ENCODE measurements at places on chromosomes 4 and X.

- no peak for DNase-seq
These were observed 1447.0 kb downstream of the C4orf33 start for GRCh38 chr4:130542953-130543352.

GRCh38 chr4:15536552-15537499, 67.1 kb downstream of the CC2D2A start:
- DNase-seq, result no peak

DNA sequence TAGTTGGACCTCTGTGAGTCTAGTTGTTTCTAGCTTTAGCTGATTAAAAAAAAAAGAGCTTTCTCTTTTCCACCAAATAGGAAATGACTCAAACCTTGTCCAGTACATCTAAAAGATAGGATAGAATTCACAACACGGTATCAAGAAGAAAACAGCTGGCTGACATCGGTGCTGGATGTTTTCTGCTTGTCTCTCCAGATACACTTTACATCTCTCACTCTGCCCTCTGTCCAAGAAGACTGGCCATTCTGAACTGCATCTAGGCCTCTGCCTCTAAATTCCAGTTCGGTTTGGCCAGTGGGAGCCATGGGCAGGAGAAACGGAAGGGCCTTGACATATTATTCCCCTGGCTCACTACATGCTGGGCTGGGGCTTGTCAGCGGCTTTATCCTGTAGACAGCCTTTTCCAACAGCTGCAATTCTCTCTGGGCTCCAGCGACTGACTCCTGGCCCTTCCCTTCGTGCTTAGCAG, 57.3 kb upstream of the SHISA3 start:
- no peak for DNase-seq

DNA sequence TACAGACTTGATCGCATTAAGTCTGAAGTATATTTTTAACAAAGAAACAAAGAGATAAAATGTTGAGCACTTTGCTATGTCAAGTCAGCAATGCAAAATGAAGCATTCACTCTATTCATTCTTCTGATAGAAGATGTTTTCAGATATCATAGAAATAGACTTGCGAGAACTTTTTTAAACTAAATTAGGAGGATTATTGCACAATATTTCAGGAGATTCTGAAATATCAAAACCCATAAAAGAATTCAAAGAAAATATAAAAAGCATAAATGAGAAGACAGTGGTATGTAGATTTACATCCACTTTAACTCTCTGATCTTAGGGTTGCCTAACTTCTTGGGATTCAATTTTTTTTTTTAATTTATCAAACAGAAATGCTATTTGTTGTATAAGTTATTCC, 81.1 kb upstream of the PABPC4L start:
- DNase-seq, result no peak

GRCh38 chr4:186910385-186910784, 186.7 kb upstream of the FAT1 start:
- DNase-seq, result no peak

DNA sequence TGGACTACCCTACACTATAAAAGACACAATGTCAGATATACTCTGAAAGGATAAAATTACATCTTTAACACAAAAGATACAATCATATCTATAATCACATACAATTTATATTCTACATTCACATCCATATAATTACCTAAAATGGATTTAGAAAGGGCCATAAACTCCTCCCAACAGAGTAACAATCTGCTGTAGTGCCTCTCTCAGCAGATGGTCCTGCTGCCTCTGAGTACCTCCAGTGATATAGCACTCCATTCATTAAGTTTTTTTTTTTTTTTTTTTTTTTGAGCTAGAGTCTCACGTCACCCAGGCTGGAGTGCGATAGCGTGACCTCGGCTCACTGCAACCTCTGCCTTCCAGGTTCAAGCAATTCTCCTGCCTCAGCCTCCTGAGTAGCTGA, 7.4 kb downstream of the ANKRD37 start:
- no peak for DNase-seq

DNA sequence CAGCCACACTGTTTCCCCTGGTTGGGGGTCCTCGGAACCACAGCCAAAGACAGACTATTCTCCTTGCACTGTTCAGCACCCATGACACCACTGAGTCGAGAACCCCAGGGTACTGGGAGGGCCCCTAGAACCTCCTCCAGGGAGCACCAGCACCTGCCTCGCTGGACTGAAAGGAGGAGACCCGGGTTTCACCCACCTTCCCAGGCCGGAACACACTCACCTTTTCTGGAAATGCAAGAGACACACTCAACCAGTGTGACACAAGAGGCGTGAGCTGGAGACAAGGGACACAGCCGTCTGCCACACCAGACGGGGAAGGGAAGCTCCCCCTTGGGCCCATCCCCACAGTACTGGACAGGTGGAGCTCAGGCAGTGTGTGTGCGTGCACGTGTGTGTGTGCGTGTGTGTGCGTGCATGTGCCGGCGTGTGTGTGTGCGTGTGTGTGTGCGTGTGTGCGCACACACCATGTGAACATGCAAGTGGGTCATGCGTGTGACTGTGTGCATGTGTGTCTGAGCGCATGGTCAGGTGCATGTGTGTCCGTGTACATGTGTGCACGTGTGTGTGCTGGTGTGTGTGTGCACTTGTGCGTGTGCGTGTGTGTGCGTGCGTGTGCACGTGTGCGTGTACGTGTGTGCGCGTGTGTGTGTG, 128.8 kb upstream of the NKX1-1 start:
- no peak for DNase-seq

DNA sequence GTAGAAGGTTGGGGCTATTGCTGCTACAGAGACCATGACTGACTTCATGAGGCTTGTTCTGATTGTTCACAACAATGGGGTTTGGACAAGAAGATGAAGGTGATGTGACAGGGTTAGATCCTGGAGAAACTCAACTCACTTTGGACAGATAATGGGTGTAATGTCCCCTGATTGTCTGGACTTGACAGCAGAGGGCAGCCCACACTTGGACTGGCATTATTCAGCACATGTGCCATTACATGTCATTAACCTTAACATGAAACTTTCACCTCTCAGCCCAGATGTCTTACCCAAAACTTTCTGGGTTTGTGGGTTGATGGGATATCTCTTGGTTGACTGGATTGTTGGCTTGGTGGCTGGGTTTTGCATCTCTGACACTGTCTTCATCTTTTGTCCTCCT, 101.5 kb downstream of the MXRA5 start:
- no peak for DNase-seq

- peak; percentile 33 for DNase-seq
These were observed 6.0 kb upstream of the SH3TC1 start for GRCh38 chr4:8192748-8193738.

GRCh38 chrX:34218063-34218462, 85.9 kb upstream of the FAM47A start:
- DNase-seq, result no peak

DNA sequence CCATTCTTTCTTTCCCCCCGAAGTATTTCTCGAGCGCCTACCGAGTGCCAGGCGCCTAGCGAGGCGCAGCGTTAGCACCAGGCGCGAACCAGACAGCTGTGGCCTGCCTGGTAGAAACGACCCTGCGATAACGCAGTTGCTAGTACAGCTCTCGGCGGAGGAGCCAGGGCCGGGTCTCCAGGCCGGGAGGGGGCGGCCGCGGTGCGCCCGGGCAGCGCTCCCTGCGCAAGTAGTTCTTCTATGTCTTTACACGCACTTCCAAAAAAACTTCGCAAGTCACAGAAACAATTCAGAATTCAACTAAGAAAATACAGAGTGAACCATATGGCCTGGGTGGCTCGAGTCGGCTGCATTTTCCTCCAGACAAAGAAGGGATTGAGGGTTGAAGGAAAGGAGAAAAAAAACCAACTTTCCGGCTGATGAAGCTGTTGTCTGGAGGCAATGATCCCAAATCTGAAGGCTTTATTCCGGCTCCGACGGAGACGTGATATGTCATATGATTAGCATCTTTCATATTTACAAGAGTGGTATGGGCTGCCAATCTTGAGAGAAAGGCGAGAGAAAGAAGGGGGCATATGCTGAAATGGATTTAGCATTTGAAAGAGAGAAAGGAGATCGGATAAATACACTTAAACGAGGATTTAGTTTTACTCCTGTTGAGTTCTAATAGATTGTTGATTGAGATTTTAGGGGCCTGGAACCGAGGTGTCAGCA, 7.2 kb upstream of the NEUROG2 start:
- DNase-seq, result no peak

DNA sequence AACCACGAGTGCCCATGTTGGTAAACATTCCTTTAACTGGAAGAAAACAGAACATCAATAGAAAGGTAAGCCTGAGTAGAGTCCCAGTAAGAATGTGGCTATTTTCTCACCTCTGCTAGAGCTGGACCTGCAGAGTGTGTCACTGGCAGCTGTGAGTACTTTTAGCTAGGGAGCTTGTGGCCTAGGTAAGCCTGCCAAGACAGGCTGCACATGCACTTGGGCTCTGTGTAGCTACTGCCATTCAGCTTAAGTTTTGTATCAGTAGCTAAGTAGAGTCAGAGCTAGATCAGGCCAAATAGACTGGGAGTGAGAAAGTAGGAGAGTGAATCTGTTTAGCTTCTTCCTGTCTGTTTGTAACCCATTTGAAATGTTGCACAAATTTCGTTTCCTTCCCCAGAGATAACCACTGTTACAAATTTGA, 35.3 kb downstream of the RBPJ start:
- DNase-seq, result no peak

- DNase-seq, result no peak
These were observed 6.5 kb downstream of the BBS7 start for GRCh38 chr4:121863799-121864198.

GRCh38 chr4:182736207-182736606, 181.0 kb downstream of the DCTD start:
- DNase-seq, result no peak

- no peak for DNase-seq
These were observed 16.6 kb downstream of the MAGEA9B start for GRCh38 chrX:149570668-149571067.

DNA sequence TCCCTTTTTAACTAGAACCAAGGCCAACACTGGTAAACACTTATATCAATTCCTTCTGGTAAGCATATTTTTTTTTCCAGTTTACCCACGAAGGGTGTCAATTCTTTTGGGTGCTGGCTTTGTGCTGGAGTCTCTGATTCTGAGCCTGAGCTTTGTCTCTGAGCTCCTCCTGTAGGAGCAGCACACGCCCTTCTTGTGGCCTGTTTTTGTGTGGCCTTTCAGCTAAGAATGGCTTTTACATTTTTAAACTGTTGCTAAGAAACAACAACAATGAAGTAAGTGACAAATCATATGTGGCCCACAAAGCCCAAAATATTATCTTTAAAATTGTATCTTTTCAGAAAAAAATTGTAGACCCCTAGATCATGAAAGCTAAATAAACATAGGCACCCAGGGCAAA, 98.0 kb upstream of the TBC1D9 start:
- no peak for DNase-seq

DNA sequence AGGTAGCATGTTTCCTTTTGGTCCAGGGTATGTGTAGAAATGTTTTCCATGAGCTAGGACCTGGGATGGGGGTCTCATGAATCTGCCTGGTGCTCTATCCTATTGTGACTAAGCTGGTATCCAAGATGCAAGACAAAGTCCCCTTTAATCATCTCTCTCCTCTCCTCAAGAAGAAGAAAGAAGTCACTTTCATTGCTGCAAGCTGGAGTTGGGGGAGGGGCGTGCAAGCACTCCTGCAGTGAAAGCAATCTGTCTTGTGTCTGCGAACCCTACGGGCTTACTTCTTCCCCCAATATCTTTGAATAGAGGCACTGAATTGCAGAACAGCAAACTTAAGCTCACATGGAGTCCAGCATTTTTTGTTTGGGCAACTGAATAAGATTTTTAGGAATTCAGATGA, 27.2 kb upstream of the GRPR start:
- no peak for DNase-seq

DNA sequence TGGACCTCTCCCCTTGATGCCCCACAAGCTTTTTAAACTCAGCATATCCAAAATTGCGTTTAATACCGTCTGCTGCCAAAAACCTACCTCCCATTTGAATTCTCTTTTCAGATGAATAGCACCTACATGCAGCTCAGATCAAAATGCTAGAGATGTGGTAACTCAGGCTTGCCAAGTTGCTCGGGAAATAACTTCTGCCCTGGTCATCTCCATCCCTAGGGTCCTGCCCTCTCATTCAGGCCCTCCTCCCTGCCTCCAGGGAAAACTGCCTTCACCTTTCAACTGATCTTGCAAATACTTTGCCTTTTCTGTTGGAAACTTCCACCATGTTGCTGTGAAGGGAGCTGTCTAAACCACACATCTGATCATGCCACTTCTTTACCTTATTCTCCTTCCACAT, 114.1 kb downstream of the SPRY1 start:
- DNase-seq, result no peak

DNA sequence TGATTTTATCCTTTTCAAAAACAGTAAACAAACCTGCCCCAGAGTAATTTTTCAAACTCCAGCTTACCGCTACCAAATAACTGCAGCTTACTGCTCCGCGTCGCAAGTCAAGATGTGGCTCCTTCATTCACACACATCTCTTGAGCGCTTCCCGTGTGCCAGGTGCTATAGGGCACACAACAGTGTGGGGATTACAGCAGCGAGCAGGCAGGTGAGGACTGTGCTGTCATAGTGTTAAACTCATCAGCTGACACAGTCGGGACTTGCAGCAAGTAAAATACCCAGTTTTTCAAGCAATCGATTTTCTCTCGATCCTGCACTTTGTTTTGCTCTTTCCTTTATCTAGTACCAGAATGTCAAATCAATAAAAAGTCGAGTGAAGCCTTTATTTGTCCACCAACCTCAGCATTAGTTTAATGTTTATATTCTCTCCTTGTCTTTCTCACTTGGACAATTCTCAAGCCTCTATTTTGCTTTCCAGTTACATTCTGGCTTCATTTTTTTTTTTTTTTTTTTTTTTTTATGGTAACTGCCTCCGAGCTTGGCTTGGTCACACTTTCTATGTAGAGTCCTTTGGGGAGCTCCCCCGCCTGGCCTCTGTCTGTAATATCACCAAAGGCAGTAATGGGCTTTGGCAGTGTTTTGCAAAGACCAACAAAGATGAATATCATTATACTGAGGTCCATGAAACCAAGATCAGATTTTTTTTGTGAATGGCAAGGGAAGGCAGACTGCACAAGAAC, 8.3 kb upstream of the ASB5 start:
- DNase-seq, result no peak

DNA sequence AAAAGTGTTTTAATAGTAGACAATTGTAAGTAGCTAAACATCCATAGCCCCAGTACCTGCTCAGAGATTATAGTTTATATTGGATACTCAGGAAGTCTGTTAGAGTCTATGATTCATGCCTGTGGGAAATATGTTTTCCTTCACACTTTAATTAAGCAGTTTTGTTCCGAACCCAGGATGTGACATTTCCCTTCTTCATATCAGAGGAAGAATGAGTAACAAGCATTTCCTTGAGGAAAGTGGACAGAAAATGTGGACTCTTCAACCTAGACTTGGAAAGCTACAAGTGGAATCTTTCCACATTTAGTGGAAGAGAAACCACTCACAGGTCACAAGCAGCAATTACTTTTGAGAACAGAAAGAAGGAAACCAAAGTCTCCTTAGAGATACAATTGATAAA, 419.4 kb downstream of the C4orf33 start:
- no peak for DNase-seq

GRCh38 chr4:76003035-76003434, 4.3 kb downstream of the CXCL9 start:
- no peak for DNase-seq

GRCh38 chr4:26573389-26573794, 10.5 kb upstream of the TBC1D19 start:
- no peak for DNase-seq

- DNase-seq, result no peak
These were observed 16.4 kb downstream of the TMEM154 start for GRCh38 chr4:152663203-152664066.

All from central memory CD8-positive, alpha-beta T cell (primary cell).